ENCODE measurements at places on chromosomes 4 and X.

DNA sequence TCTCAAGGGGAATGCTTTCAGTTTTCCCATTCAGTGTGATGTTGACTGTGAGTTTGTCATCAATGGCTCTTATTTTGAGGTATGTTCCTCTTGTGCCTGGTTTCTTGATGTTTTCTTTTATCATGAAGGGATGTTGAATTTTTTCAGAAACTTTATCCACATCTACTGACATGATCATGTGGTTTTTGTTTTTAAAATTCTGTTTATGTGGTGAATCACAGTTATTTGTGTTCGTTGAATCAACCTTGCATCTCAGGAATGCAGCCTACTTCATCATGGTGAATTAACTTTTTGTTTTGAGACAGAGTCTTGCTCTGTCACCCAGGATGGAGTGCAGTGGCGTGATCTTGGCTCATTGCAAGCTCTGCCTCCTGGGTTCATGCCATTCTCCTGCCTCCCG is 263.1 kb upstream of the KLF3 start:
- no peak for DNase-seq

- DNase-seq = no peak
Observed at GRCh38 chr4:3316146-3316545, 23.3 kb downstream of the RGS12 start.

- peak; percentile 7 for DNase-seq
Observed at GRCh38 chr4:80459918-80460473, 124.5 kb downstream of the CFAP299 start.

DNA sequence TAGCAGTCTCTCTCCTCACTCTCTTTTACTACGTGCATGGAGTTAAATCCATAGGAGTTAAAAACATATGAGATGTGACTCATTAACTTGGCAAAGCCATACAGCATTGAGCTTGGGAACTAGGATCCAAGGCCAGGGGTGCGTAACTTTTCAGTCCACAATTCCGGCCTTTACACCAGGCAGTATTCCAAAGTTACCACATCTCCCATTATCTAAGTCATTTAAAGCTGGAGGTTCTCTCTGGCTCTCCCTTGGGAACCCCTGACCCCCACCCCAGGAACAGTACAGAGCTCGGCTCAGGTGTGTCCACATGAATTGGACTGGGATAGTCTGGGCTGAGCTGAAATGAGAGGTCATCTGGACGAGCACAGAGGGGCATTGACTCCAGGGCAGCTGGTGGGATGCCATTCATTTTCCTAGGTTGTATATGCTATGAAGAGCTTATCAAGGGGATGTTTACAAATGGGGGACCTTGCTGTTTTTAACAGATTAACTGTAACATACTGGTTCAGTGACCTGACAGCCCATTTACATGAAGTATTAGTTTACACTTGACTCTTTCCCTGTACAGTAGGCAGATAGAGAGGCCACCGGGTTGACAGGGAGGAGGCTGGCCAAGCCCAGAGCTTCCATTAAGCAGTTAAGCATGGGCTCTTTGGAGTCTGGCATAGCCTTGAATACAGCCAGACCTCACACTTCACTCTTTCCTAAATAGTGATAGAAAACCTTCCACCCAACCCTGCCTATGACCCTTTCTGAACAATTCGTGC is 128.8 kb downstream of the RAB28 start:
- no peak for DNase-seq

DNA sequence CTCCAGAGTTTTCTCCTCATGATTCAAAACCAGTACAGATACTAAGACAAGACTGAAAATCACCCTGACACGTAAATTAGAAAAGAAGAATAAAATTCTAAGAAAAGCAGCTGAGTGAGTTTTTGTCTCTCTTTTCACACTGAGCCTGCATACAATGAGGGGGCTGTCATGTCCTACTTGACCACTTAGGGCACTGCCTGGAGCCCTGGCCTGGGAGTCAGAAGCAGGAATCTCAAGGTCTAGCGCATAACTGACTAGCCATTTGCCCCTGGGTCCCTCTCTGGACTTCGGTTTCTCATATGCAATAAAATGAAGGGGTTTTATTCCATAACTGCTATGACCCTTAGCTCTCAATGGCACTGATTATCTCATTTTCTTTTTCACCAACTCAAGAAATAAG is 36.7 kb upstream of the SLC25A4 start:
- no peak for DNase-seq

GRCh38 chr4:134328741-134329140 is 127.2 kb upstream of the PABPC4L start:
- DNase-seq = no peak

DNA sequence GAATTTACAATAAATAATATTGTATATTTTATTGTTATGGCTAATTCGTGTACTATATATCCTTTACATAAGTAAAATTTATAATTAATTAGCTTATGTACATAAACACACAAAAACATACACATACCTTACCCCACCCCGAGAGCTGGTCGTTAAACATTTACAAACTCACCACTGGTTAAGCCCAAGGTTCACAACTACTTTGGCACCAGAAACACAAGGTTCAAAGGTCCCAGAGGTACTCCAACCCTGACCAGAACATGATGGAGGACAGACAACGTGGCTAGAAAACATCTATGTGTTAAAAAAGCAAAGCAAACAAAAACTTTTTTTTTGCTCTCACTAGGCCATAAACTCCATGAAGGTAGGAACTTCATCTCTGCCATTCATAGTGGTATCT is 37.7 kb downstream of the SLC25A5 start:
- no peak for DNase-seq

GRCh38 chr4:81257021-81257420 is 42.0 kb upstream of the PRKG2 start:
- DNase-seq = no peak

DNA sequence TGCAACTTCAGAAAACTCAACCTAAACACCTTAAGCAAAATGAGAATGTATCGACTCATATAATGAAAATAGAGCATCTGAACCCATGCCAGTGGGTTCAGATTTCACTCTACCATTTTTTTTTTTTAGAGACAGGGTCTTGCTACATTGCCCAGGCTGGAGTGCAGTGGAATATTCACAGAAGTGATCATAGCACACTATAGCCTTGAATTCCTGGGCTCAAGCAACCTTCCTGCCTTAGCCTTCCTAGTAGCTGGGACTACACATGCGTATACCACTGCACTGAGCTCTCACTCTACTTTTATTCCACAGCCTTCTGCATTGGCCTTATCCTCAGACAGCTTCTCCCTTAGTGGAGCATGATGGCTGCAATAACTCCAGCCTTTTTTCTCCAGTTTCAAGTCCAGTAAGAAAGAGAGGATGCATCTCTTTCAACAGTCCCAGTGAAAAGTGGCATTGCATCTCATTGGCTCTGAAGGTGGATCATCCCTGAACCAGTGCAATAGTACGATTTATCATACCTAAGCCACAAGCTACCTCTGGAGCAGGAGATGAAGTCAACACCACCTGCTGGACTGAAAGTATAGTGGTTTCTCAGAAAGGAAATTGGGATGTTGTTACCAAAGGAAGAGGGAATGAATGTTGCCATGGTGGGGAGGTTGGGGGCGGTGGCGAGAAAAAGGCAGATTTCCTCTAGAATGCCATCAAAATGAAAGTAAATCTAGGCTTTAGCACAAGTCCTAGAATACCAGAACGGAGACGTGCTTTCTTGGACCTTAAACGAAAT is 2.0 kb upstream of the SOD3 start:
- no peak for DNase-seq

GRCh38 chrX:134642386-134642785 is 15.9 kb downstream of the PLAC1 start:
- DNase-seq = no peak

DNA sequence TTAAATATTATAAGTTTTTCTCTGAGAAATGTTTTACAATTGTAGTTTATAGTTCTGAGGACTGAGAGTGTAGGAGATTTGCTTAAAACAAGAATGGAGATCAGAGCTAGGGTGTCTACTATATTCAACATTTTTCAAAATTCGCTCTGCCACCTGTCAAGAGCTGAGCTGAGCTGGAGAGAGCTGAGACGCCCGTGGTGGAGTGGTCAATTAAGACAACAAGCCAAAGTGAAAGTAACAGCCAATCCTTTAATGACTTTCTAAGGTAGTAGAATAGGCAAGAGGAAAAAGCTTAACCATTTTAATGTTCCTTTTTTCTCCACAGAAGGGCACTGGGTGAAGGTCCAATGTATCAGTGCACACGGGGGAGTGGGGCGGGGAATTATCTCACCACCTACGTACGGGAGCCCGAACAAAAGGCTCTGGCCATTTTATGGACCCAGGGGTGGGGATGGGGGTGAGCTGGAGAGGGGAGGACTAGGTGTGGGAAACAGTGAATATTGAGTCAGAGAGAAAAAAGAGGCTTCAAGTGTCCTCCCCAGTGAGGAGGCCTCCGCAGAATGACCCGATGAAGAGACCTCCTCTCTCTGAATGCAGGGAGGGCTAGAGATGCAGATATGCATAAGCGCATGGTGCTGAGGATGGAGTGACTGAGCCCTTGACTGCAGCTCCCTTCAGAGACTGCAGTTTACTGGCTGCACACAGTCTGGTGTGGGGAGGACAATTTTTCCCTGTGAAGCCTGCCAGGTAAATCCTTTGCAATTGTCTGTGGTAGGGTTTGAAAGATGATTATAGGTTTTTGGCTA is 60.8 kb downstream of the SPCS3 start:
- DNase-seq = no peak

DNA sequence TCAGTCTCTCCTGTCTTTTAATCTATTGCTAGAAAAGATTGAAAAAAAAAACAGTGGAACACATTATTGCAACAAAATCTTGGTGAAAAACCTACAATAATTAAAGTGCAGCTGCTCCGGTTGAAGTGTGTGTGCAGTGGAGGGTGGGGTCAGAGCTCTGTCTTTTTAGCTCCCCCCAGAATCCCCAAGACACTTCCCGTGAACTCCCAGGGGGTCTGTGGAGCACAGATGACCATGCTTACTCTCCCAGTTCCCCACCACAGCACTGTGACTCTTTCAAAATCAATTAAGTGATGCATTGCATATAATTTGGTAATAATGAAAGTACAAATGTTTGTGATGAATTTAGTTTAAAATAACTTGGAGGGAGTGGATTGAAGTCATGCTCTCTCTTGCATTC is 15.7 kb upstream of the SLC10A4 start:
- DNase-seq = no peak

DNA sequence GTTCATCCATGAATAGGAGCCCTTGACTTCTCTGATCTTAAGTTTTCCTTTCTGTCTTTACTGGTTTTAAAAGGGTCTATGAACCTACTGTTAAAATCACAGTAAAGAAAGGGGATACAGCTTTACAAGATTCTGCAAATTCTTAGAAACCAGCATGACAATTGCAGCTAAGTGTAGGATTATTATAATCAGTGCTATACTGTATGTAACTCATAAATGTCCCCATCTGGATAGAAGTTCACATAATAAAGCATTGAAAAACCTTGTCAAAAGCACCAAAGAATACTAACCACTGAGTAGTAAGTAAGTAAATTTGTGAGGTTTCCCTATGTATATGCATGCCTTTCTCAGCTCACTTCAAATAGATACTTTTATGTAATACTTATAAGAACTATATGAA is 724.6 kb downstream of the CENPC start:
- DNase-seq = no peak

- DNase-seq = no peak
Observed at GRCh38 chrX:150753968-150754367, 60.8 kb downstream of the MTMR1 start.

DNA sequence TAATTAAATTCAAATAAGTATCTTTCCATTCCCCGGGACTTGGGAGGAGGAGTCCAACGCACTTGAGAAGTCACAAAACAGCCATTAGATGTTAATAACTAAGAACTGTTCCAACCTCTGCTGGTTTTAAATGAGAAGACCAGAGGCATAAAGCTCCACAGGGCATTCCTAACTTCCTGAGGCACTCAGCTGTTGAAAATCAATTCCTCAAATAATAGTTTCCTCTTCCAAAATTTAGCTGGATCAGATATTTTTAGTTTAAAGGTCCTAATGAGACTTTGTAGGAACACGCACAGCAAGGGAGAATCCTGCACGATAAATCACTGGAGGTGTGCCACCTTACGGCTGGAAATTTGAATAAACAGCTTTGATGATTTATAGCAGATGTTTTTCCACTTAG is 504.3 kb upstream of the ZFP42 start:
- DNase-seq = no peak

DNA sequence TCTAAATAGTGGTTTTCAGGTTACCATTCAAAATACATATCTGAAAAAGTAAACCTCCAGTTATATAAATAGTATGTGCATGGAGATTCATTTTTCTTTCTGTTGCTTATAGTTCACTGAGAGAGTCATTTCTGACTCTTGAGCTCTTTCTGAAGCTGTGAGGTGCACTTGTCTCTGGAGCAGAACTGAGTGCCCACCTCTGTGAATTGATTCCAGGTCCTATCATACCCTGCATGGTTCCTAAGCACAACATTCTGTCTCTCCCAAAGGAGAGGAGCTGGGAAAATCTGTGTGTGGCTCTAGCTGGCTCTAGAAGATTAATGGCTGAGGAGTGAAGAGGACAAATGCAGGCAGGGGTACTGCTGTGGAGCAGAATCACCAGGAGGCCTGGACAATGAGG is 161.6 kb upstream of the HCCS start:
- DNase-seq = no peak

GRCh38 chr4:145786261-145786660 is 106.3 kb downstream of the C4orf51 start:
- no peak for DNase-seq

GRCh38 chr4:56469489-56470210 is 2.2 kb downstream of the SRP72 start:
- no peak for DNase-seq

DNA sequence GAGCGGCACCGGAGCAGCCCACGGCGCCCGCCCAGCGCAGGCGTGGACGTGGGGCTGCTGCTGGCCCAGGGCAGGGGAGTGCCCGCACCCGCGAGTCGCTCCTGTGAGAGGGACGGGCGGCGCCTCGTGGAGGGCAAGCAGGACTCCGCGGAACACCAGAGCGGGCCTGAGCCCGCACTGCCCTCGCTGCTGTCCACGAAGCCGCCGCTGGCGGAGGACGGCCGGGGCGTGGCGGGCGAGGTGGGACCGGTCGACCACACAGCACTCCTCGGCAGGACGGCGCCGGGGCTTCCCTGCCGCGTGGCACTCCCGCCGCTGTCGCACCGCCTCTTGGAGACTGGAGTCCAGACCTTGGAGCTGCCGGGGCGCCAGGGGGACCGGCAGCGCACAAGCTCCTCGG is 29.0 kb downstream of the FAM53A start:
- no peak for DNase-seq

- DNase-seq = no peak
Observed at GRCh38 chrX:133417364-133417763, 2.1 kb upstream of the GPC4 start.

GRCh38 chr4:182137343-182137742 is 105.9 kb upstream of the TENM3 start:
- DNase-seq = no peak

GRCh38 chr4:7105276-7105675 is 37.4 kb upstream of the GRPEL1 start:
- DNase-seq = no peak

DNA sequence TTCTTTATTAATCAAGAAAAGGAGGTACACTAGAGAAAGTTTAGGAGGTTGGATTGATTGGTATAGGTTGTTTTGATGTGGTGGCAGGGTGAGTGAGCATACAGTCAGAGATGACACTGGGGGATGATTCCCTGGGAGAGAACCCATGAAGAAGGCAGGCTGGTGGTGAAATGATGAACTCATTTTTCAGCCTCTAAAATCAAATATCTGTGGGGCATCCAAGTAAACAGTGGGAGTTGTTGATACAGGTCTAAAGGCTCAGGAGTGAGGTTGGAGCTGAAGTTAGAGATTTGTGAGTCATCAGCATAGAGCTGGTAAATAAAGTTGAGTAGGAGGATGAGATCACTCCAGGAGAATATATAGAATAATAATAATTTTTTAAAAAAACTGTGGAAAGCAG is 10.0 kb upstream of the AP1S2 start:
- DNase-seq = no peak

Measured in activated effector memory CD4-positive, alpha-beta T cell treated with Interleukin-2 at 50 U/mL for 16 hours (primary cell).